ENCODE measurements at places on chromosomes 5 and 9.
A peak's percentile ranks its signal among the peaks of the same experiment; 100 is the strongest.

DNA sequence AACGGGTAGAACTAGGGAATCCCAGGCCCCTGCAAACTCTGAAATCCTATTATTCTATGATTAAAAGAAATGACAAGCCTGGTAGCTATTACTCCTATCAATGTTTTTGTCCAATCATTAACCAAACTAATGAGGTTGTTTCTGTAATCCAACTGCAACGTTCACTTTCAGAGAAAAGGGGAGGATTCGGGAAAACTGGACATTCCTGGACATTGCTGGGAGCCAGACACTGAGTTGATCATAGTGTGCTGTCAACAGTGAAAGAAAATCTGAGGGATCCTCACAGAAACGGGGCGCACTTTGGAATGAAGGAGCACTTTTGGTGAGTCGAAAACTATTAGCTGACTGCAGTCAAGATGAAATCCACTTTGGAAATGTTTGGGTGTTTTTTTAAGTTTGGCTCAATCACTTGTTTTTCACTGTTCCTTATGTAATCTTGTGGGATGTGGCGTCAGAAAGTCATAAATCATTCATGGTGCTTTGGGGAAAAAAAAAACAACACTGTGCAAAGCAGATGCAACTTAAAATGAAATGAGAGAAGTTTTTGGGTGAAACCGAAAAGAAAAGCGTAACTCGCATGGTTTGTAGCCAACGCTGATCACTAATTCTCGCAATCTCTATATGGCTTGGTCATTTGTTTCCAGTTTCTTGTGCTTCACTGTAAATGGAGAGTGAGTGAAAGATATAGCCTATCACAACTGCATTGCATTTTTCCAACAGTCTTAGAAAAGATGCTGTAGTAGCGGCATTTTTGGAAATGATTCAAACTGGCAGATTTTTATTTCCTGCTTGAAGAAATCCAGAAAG, 51.2 kb upstream of the ADRA1B start:
- DNase-seq: no peak

DNA sequence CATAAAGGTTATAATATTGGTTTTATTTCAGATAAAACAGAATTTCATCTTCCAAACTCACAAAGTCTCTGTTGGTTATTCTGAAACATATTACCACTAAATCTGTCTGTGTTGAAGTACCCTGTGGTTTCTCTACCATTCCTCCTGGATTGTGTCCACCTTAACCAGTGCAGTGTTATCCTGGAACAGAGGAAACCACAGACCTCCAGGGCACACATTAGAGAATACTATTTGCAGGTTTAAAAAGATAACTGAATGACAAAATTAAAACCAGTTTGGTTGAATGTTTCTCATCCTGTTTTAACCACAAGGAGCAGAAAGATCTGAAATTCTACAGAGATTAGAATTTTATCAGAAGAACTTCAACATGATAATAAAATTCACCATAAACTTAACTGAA, 251.8 kb downstream of the CWC27 start:
- DNase-seq: no peak

GRCh38 chr9:17988489-17988888, 409.6 kb downstream of the SH3GL2 start:
- DNase-seq: no peak

DNA sequence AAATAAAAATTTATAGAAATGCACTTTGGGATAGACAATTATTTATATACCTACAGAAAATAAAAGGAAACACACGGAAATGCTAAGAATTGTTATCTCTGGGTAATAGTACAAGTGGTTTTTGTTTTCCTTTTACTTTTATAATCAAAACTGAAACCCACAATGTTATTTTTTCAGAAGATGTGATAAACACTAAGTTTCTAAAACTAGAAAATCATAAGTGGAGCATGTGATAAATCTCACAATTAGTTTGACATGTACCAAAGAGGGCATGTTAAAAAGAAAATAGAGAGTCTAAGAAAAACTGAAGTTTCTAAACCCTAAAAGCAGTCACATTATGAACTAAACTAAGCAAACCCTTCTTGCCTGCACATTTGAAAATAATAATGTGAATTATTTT, 61.1 kb downstream of the OXCT1 start:
- DNase-seq: no peak

- DNase-seq: no peak
Measured at GRCh38 chr5:60387051-60387440, 312.9 kb downstream of the DEPDC1B start.

DNA sequence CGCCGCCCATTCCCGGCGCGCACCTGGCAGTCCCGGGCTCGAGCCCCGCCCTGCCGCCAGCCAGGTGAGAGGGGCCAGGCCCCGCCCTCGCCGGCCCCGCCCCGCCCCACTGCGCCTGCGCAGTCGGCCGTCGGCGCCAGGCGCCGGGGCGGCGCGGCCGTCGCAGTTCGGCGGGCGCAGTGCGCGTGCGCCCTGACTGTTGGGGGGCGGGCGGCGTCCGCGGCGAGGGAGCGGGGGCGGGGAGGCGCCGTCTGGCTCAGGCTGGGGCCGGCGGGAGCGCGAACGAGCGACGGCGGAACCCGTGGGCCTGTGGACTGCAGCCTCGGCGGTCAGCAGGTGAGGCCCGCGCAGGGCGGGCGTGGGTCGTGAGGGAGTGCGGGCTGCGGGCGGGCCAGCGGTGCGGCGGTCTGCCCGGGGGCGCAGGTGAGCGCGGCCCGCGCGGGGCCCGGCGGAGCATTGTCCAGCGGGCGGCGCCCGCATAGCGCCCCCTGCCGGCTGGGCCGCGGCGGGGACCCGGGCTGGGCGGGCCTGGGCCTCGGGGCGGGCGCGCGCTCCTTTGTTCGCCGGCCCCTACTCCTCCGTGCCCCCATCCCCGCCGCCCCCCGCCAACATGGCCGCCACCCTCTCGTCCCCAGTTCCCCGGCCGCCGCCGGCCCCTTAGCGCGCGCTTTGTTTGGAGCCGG, at the start of gene SPIN1:
Gene SPIN1, plus strand, starts transcription at position 242 of the 683 bp plus-strand sequence. CDS start 38,096 bp downstream, outside the sequence.
- DNase-seq: peak; percentile 60

DNA sequence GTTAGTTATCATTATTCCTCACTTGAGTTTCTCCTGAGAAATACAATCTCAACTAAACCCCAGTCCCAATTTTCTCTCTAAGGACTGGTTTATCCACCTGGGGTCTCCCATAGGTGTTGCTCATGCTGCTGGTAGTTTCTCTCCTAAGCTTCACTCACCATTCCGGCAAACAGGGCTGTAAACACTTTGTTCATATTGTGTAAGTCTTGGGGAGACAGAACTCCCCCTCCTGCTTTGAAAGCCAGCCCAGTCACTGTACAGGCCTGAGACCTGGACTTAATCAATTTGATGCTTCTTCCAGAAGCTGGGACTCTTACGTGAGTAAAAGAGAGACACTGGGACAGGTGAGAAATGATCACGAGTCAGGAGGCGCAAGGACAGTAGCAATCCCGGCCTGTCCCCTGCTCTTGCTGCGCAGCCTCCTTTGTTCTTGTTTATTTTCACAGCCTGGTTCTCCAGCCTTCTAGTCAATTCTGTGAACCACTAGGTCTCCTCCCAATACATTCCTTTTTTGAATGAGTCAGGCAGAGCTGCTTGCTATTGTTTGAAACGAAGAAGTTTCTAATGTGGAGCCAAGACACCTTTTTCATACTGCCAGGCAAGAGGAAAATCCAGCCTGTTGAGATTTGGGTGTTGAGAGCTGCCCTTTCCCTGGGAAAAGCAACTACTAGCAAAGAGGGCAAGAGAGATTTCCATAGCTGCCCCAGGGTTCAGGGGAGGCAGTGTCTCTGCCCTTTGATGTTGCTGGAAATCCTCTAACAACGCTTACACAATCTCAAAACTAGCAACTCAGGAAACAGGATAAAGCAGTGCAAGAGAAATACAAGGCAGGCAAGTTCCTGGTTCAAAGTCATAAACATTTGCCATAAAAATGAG, 9.2 kb upstream of the SHROOM1 start:
- no peak for DNase-seq

DNA sequence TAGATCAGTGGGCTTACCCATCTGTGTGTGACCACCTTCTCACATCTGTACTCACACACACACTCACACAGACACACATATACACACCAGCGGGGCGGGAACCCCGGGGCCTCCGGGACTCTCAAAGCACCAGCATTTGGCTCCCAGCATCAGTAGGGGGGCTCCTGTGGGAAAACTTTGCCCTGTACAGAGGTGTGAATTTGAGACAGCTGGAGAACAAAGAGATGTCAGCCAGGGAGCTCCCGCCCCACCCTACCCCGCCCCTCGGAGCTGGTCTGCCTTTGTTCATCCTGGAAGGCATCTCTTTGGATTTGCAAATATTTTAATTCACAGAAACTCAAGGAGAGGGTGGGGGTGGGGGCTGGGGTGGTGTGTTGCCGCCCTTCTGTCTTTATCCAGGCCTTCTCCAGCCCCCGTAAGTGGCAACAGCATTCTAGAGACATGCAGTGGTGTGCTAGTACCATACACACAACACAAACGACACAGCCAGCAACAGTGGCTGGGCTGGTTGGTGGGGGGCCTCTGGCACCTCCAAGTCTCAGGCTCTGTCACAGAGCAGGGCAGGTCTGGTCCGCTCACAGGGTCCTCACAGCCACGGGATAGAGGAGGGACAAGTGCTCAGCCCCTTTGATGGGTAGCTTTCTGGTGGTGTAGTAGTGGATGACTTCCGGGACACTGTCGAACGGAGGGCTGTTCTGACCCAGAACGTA, 15.5 kb upstream of the SLC25A51 start:
- DNase-seq: no peak

DNA sequence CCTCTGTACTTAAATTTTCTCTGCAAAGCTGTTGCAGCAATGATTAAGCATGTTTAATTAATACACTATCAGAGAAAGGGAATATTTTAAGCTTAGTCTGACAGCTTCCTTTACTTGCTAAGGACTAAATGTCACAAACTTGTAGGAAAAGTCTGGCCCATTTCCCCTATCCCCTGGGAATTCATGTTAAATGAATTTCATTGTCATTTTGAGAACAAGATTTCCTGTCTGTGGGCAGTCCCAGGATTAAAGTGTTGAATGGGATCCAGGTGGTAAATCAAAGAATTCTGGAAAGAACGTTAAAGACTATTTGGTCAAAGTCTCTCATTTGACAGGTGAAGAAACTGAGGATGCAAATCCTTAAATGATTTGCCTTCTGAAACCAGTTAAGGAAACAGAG, 214.8 kb downstream of the MPDZ start:
- no peak for DNase-seq

- no peak for DNase-seq
Measured at GRCh38 chr9:104882086-104882485, 45.9 kb downstream of the ABCA1 start.

GRCh38 chr9:105295986-105296385, 51.5 kb downstream of the SLC44A1 start:
- DNase-seq: no peak

- DNase-seq: no peak
Measured at GRCh38 chr9:109411798-109412352, 86.2 kb downstream of the PTPN3 start.

- DNase-seq: peak; percentile 71
Measured at GRCh38 chr5:176389135-176390123, 878 bp downstream of the HIGD2A start.

DNA sequence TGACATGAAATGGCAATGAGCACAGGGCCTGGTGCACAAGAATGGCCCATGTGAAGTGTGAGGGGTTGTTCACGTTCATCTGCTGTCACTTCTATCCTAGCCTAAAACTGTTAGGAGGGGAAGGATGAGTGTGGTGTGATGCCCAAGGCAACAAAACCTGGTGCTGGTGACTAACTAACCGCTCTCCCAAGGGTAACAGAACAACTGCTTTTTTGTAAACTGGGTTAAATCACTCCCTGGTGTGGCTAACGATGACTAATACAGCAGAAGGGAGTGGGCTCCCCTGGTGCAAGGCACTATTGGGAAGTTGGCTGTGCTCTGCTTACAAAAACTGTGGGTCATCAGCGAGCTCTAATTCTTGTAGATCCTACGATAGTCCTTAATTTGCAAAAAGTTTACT, 103.2 kb upstream of the VCAN start:
- DNase-seq: no peak

DNA sequence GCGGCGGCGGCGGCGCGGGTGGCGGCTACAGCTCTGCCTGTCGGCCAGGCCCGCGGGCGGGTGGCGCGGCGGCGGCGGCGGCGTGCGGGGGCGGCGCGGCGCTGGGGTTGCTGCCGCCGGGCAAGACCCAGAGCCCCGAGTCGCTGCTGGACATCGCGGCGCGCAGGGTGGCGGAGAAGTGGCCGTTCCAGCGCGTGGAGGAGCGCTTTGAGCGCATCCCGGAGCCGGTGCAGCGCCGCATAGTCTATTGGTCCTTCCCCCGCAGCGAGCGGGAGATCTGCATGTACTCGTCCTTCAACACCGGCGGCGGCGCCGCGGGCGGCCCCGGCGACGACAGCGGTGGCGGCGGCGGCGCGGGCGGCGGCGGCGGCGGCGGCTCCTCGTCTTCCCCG, 296 bp downstream of the ZSWIM6 start:
- peak; percentile 32 for DNase-seq

DNA sequence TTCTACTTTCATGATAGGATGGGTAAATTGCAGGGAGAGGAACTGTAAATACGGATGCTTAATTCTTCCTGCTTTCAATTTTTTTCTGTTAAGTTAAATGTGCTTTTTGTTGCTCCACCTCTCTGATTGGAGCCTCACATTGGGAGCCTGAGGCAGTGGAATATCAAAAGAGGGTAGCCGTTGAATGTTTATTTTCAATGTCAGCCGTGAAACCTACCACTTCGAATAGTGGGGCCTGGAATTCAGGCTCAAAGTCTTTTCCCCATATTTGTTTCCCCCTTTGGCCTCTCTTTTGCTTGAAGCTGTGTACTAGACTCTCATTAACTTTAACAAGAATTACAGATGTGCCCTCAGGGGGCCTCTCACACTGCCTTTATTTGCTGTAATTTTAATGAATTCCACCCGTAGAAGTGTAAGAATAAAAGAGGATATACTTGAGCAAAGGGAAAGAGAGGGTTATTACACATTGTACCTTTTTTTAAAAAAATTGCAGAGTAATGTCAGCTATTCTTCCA, 29.0 kb downstream of the PSAT1 start:
- no peak for DNase-seq

- no peak for DNase-seq
Measured at GRCh38 chr9:126430124-126430523, 103.5 kb downstream of the MVB12B start.

- no peak for DNase-seq
Measured at GRCh38 chr9:130043654-130044623, 950 bp upstream of the FNBP1 start.

DNA sequence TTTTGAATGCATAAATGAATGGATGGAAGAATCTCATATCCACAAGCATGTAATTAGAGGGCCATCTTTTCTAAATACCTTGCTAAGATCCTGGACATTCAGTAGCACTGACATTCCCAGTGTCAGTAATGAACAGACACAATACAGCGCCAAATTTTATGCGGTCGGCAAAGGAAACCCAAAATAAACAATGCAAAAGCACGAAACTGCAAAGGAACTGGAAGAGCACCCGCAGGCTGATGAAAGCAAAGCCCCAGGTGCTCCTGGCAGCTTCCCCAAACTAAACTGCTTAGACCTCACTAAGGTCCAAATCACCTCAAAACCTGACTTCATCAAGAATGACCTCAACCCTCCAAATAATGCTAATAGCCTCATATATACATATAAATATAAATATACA, 102.0 kb downstream of the GPR21 start:
- no peak for DNase-seq

All from activated CD4-positive, CD25-positive, alpha-beta regulatory T cell (primary cell).